Stimulated activated CD8-positive, alpha-beta memory T cell treated with anti-CD3 and anti-CD28 coated beads, Interleukin-2, amount 100 ng/mL, for 1 hour (primary cell): ENCODE measurements at places on chromosomes 1 and 21.

DNA sequence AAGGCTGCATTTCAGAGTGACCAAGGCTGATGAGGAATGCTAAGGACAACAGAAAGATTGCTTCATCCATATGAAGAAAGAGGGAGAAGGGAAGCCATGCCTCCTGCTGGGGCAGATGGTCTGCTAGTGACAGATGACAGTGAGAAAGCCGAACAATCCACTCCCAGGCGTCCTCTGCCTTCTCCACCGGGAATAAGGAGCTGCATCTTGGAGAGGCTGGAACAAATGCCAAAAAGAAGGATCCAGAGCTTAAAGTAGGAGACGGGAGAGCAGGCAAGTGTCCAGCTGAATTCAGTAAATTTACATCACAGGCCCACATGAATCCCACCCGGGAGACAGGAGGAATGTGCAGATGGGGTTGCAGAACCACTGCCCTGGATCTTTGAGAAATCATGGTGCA lies 33.4 kb downstream of the DDX20 start:
- no peak for DNase-seq

- DNase-seq = no peak
These were observed 8.2 kb upstream of the PSMA5 start for GRCh38 chr1:109434484-109434883.

DNA sequence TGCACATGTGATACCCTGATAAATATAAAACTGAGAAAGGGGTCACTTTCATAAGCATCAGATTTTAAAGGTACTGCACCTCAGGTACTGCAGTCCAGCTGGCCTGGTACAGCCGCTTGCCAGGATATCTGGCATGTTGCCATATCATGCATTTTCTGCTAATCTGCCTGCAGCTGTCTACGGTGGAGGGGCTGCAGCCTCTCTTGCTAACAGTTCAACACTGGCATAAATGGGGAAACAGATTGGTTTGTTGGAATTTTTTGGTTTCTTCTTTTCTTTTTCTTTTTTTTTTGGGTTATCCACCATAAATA lies 71.5 kb downstream of the MIS18A start:
- no peak for DNase-seq

GRCh38 chr1:61332196-61332753 lies 249.9 kb downstream of the NFIA start:
- DNase-seq = no peak

DNA sequence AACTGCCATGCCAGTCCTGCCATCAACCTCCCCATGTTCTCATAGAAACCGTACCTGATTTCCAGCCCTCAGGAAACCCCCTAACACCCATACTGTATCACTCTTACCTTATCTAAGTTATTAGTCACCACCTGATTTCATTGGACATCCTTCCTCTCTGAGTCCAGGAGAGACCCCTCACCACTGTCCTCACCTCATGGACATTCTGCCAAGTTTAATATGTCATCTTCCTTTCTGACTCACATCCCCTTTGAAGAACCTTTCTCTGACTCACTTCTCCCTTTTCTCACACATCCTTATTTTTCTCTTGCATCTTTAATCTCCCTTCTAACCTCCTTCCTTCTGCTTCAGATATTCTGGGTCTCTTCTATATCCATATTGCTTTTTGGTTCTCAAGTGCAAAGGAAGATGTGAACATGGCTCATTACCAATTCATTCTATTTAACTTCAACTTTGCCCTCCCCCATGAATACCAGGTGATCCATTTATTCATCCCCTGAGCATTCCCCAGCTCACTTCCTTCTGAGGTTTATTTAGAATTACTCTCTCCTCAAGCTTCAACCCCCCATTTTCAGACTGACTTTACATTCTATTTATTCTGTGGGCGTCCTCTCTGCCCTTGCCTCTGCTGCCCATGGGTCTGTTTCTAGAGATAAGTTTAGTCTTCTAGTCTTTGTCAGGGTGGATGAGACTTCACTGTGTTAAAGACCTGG lies 206.8 kb upstream of the ESRRG start:
- DNase-seq = no peak

DNA sequence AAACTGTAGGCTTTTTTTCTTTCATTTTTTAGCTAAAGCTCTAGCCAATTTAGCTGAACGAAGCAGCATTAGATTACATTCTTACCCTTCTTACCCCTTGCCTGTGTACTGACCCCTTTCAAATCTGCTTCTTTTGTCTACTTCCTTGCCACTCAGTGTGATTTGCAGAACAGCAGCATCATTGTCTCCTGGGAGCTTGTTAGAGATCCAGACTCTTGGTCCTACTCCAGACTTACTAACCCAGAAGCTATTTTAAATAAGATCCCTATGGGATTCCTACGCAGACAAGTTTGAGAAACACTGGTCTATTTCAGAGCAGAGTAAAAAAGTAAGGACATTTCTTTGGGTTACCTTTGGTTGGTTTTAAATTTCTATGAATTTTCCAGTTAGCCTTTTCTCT lies 13.8 kb downstream of the LRRC39 start:
- DNase-seq = no peak
